Stimulated activated CD8-positive, alpha-beta memory T cell treated with anti-CD3 and anti-CD28 coated beads, Interleukin-12 subunit alpha, Interleukin-12 subunit beta, amount 100 ng/mL, for 1 hour (primary cell): ENCODE measurements at places on chromosomes 11 and 22.

- DNase-seq: no peak
Measured at GRCh38 chr11:94751218-94751609, 16.9 kb upstream of the AMOTL1 start.

DNA sequence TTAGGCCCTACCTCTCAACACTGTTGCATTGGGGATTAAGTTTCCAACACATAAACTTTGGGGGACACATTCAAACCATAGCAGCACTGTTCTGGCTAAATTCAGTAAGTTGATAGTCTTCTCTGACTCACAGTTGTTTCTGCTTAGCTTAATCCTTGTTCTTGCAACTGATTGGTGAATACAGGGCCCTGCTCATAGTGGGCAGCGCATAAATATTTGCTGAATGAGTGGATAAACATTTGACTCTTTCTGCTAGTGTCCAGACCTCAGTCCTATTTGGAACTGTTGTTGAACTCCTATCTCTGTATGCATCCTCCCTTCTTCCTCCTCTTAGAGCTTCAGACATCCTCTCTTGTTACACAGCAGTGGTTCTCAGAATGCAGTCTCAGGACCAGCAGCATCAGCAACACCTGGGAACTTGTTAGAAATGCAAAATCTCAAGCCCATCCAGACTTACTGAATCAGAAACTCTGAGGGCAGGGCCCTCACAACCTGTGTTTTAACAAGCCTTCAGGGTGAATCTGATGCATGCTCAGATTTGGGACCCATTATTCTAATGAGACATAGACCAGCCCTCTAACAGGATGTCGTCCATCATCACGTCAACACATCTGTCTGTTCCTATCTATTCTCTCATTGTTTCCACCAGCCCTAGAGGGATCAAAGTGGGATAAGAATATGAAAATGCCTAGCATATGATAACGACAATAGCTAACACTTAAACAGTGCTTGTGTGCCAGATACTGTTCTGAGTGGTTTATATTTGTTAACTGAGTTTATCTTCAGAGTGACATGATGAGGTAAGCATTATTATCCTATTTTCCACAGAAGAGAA is 22.3 kb downstream of the SPON1 start:
- no peak for DNase-seq

DNA sequence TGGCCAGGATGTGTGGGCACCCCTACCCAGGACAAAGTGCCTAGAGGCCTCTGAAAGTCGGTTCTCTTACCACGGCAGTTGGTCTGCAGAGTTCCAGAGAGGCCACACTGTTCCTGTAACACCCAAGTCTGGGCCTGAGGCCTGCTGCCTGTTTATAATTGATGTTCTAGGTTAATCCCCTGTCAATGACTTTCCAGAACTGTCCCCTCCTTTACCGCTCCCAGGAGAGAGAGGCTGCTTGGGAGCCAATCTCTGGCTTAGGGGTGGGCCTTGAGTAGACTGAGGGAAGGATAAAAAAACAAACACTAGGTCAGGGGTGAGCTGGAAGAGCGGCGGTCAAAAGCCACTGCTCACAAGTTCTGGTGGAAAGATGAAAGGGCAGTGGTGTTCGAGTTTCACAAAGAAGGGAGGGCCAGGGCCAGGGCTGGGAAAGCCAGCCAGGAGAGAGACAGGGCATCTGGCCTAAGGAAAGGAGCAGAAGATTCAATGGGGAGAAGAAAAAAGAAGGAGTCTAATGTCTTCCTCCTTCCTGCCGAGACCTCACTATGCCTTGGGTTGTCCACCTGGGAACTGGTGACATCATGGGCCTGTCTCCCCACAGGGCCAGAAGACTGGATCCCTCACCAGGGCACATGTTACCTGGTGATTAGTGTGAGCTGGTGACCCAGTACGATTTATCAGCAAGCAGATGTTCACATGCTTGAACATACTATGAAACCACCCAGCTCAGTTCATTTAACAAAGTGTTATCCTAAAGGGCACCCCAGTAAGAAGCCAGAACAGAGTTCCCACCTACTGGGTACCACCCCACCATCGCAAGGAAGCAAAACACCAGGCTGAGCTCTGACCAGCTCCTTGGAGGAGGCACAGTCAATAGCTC is 50.2 kb downstream of the PC start:
- DNase-seq: no peak

DNA sequence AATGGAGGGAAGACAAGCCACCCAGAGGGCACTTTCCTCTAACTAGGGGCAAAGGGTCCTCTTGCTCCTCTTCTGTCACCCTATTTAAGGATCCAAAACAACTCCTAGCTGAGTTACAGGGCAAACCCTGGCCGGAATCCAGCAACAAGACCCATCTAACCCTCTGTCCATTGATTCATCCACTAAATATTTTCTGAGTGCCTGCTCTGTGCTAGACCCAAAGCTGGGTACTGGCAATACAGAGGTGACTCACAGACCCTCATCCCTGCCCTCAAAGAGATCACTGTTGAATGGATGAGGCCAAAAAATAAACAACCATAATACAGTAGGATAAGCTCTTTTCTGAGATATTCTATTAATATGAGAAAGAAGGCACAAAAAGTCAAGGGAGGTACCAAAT is 4.3 kb upstream of the GALNT18 start:
- no peak for DNase-seq

- no peak for DNase-seq
Measured at GRCh38 chr11:107988397-107989158, 20.1 kb upstream of the CUL5 start.

GRCh38 chr11:15406851-15407351 is 292.2 kb downstream of the INSC start:
- DNase-seq: no peak

GRCh38 chr11:107413352-107413751 is 44.3 kb downstream of the CWF19L2 start:
- no peak for DNase-seq

DNA sequence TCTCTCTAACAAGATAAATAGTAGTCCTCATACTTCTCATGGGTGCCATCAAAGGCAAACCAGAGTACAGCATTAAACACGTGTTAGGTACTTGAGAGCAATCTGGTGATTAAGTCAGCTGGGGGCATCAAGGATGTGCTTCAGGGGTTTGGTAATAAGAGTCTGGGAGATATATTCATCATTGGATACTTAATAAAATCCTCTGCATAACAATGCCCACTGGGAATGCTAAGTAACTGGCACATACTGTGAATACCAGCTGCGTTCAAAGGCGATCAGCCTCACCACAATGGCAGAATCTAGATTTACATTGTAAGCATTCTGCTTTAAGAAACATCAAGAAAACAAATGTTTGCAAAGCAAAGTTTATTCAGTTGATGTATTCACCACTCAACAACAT is 268.6 kb upstream of the PITPNB start:
- no peak for DNase-seq

GRCh38 chr11:87324817-87325489 is 287.2 kb downstream of the TMEM135 start:
- no peak for DNase-seq

DNA sequence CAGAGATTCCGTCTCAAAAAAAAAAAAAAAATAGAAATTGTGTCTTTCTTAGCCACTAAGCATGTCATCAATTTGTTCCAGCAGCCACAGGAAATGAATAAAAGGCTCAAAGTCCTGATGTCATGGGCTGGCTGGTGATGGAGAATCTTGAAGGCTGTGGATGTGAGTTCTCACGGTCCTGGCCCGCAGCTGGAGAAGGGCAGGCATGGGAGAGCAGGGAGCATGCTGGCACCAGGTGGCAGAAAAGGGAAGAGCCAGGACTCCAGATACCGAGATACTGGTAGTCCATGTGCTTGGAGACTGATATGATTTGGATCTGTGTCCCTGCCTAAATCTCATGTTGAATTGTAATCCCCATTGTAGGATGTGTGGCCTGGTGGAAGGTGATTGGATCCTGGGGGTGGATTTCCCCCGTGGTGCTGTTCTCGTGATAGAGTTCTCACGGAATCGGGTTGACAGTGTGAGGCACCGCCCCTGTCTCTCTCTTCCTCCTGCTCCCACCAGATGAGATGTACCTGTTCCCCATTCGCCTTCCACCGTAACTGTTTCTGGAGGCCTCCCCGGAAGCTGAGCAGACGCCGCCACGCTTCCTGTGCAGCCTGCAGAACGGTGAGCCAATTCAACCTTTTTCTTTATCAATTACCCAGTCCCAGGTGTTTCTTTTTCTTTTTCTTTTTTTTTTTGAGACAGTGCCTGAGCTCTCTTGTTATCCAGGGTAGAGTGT is 18.1 kb downstream of the MRGPRD start:
- no peak for DNase-seq

DNA sequence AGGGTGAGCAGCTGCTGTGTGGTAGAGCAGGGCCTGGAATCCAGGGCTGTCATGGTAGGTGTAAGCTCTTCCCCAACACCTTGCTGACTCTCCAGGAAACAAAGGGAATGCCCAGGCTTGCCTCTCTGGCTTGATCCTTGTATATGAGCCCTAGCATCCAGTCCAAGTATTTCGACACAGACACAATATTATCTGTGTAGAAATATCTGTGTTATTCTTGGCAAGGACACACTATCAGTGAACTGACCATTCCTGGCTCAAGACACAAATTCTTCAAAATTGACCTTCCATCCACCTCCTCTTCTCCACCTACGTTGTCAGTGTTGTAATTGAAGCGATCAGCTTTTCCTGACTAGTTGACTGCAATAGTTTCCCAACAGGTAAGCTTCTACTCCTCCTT is 312.0 kb upstream of the NARS2 start:
- DNase-seq: no peak

DNA sequence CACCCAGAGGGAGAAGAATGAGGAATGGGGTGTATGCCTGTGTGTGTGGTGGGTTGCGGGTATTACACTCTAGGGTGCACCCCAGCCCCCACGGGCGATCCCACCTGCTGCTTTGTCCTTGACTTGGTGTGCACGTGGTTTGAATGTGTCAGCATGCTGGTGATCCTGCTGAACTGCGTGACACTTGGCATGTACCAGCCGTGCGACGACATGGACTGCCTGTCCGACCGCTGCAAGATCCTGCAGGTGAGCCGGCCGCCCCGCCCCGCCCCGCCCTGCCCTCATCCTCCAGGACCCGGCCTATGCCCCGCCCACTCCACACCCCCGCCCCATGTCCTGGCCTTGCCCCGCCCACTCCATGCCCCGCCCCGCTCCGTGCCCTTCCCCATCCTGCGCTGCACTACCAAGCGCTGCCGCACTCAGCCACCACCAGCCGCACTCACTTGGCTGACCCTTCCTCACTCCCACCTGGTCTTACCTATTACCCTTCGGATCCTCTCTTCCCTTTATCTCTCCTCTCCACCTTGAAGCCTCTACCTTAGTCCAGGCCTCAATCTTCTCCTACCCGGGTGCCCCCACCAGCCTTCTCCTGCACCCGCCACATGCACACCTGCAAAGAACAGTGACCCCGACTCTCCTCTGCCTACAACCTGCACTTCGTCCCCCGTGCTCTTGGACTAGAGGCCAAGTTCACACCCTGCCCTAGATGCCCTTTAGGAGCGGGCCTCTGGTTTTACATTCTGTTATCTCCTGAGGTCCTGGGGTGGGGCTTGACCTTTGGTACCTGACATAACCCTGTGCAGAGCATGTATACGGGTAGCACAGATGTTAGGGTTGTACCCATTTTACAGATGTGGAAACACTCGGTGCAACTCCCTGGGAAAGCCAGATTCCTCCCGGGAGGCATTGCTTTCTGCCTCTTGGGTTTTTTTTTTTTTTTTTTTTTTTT is 27.7 kb downstream of the CACNA1I start:
- peak; percentile 37 for DNase-seq

GRCh38 chr11:67265633-67266448 is 432 bp upstream of the GRK2 start:
- DNase-seq: peak; percentile 56

DNA sequence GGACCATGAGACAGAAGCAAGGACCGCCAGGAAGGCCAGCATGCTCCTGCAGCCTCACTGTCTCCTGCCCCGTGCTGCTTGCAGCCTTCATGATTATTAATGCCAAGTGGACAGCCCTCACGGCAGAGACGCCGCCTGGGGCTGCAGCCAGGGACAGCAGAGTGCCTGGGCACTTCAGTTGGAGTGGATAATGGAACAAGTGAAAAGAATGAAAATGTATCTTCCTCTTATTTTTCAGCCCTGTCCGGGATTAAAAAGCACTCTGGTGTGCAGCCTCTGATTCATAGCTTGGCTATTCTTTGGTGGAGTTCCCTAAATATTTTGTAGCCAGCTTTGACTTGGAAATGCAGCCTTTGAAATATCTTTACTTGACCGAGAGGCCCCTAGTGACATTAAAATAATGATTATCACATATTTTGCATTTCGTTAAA is 1404.2 kb downstream of the BRD1 start:
- no peak for DNase-seq

DNA sequence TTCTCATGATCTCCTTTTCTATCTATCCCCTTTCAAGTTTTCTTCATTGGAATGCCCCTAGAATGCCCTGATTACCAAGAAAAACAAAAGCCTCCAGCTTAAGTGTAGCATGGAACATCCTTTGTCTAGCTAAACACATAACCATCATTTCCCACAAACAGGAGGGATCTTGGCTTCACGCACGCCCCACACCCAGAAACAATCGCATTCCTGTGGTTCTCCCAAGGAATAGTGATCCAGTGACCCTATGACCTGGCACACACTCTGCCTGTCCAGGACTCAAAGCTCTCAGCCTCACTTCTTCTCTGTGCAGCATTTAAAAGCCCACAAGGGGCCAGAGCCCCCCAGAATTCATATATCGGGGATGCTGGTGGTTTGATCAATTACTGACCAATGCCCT is 9.3 kb upstream of the POU2AF1 start:
- DNase-seq: no peak

DNA sequence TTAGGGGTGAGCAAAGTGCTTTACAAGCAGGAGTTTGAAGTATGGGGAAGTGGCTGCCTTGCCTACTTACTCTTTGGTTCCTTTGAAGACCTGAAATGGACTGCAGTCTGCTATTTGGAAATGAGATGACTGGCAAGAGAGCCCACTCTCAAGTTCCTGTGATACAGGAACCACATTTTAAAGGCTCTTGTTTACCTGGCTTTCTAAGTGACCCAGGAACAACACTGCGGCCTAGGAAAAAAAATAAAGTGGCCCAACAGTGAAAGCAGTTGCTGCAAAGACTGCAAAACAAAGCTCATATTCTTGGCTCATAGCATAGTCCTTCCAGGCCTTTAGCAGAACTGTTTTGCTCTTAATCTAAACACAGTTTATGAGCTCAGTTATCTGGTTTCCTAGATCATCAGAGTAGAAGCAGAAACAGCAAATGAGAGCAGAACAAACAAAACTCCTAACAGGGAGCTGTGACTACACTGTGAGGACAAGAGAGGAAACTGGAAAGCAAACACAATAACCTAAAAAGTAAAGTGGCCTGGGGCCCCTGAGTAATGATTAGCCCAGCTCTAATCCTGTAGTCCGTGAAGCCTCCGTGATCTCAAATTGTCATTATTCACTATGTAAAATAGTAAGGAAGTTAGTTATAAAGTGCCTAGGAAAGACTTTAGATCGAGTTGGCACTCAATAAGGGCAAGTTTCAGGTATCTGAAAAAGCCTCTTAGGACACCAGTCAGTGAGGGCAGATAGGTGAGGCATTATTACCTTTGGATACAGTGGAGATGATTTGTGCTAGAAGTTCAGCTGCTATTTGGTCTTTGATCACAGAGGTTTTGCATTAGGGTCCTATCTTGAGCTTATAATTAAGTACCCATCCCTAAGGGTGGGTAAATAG is 11.5 kb downstream of the CCDC117 start:
- no peak for DNase-seq

GRCh38 chr22:48238966-48239365 is 1476.5 kb downstream of the TBC1D22A start:
- no peak for DNase-seq

GRCh38 chr22:25624476-25624875 is 60.0 kb downstream of the GRK3 start:
- DNase-seq: no peak
